ENCODE measurements at places on chromosomes 1 and 21. TPM values are rescaled to one million over a fixed set of nuclear protein-coding genes. Genes with fewer than 3 reads are reported as not detected.

The LAMC2 gene
- total RNA-seq: 13.0 TPM

The FMO2 gene
- under 0.01 TPM for total RNA-seq

The SHE gene
- total RNA-seq: 60.6 TPM

The LHX8 gene
- not detected for total RNA-seq

The ARHGEF16 gene
- total RNA-seq: 0.35 TPM

The KCNH1 gene
- total RNA-seq: not detected

The LRRC8D gene
- 26.4 TPM for total RNA-seq

The LCE3A gene
- total RNA-seq: not detected

The OR2M3 gene
- not detected for total RNA-seq

The PTPN14 gene
- total RNA-seq: 58.9 TPM

The LCE1C gene
- total RNA-seq: not detected

The GPA33 gene
- total RNA-seq: not detected

The AMPD1 gene
- not detected for total RNA-seq

The TNFRSF1B gene
- 21.1 TPM for total RNA-seq

The ADORA1 gene
- not detected for total RNA-seq

The GPR153 gene
- total RNA-seq: 2.5 TPM

The SPRR2G gene
- not detected for total RNA-seq

Measured in pulmonary artery endothelial cell (primary cell).